IPS DF 6.9 (cell line): ENCODE measurements at places on chromosomes 2 and 18.

GRCh38 chr2:206548383-206548782, 93.9 kb upstream of the FAM237A start:
- DNase-seq, result no peak

DNA sequence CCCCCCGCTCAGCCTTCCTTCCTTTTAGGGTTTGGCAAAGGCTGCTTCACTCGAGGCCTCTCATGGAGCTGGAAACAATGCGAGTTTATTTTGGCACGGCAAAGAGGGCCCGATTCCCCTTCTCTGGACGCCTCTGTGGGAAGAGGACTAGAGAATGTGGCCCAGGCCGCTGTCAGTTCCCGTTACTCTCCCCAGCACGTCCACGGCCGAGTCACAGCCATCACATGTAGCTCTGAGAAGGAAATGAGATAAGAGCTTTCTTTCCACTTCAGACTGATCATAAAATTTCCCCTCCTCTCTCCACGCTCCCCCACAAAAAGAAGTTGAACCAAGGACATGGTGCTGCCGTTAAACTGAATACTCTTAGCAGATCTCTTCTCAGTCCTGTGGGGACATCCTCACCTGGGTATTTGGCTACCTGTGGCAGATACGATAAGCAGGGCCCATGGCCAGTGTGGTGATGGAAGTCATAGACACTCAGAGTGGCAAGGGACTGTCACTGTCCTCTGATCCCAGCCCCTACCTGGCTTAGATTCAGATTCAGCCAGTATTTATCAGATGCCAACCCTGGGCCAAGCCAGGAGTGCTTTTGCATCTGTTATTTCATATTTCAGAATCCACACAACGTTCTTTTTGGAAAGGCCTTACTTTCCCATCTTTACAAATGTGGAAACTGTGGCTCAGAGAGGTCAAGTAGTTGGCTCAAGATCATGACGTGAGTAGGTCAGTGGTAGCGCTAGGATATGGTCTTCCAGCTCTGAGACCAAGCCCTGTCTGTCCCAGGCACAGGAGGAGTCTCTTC, 101.2 kb downstream of the MCFD2 start:
- DNase-seq, result no peak

- DNase-seq, result no peak
Observed at GRCh38 chr2:85540133-85540648, 1.2 kb downstream of the MAT2A start.

DNA sequence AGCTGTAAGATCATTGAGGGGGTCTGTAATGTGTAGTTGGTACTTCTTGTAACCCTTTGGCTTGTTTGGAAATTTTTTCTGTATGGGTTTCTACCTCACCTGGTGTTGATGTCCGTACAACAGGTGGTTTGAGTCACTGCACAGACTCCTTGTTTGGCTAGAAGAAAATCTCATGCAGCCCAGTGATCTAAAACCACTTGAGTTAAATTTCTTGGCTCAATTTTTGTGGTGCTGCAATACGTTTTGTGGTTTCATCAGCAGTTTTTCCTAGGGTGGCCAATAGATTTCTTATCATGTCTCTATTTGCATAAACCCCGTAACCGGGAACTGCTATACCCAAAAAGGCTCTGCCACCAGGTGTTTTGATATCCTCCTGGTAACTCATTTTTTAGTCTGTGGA, 43.4 kb downstream of the CERS6 start:
- no peak for DNase-seq

GRCh38 chr2:197145471-197146056, 165.0 kb downstream of the ANKRD44 start:
- no peak for DNase-seq

GRCh38 chr18:71324356-71324755, 1035.5 kb downstream of the SOCS6 start:
- no peak for DNase-seq

DNA sequence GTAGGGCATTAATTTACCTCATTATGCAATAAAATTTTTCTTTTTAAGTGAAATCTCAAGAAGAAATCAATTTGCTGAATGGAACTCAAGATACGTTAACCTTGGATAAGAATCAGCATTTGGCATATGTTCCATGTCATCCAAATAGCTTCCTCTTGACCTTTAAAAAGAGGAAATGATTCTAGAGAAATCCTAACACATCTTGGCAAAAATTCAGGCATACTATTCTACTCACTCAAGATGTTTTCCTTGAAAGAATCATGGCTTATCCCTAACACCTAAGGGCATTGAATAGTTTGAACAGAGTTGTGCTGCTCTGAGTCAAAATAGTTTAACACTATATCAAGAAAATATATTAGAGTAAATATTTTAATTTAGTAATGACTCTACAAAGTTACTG, 678.0 kb downstream of the EPHA4 start:
- DNase-seq, result no peak

DNA sequence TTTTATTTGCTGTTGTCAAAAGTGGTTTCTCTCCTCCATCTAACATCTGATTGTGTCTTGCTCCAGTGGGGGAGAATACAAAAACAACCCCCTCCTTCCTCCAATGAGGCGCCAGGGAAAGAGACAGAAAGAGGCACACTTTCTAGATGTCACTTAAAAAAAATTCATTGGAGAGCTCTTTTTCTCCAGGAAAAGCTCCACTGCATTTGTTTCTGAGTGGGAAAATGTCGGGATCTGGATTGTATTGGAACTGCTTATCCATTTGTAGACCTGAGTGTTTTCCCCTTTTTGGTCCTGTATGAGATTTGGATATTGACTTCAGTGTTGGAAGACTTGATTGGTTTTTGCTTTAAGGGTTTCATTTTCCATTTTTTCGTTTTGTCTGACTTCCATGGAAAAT, 995 bp downstream of the MBD5 start:
- no peak for DNase-seq

- DNase-seq, result no peak
Observed at GRCh38 chr2:220365023-220365422, 737.6 kb downstream of the SLC4A3 start.

DNA sequence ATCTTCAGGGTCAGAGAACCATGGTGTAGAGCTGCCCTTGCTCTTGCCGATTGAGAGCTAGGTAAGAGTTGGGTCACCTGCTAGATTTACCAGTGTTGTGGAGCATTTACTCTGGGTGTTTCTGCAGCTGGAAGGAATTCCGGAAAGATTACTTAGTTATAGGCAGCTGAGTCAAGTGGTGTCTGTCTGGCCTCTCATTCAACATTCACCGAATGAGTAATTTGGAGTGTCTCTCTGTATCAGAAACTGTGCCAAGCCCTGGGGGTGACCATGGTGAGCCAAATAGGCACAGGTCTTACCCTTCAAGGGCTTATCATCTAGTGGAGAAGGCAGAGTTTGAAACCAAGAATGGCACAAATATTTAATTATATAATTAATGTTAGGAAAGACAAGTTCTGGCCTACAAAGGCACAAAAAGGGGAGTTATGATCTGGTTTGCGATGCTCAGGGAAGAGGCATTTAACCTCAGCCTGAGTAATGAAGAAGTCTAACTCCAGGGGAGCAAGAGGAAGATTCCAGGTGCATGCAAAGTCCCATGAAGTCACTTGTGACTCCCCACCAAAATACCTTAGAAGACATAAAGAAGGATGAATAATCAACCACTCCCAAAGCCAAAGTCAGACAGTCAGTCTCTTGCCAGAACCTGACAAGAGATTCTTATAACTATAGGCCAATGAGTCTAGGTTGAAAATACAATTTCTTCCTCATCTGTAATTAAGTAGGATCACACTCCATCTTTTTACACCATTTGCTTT, 12.5 kb downstream of the SETBP1 start:
- no peak for DNase-seq

- DNase-seq, result no peak
Observed at GRCh38 chr18:9323750-9324445, 10.7 kb upstream of the TWSG1 start.
